ENCODE measurements at places on chromosomes 5 and 9.

GRCh38 chr5:148816782-148817181, 9.6 kb upstream of the ADRB2 start:
- DNase-seq = no peak

DNA sequence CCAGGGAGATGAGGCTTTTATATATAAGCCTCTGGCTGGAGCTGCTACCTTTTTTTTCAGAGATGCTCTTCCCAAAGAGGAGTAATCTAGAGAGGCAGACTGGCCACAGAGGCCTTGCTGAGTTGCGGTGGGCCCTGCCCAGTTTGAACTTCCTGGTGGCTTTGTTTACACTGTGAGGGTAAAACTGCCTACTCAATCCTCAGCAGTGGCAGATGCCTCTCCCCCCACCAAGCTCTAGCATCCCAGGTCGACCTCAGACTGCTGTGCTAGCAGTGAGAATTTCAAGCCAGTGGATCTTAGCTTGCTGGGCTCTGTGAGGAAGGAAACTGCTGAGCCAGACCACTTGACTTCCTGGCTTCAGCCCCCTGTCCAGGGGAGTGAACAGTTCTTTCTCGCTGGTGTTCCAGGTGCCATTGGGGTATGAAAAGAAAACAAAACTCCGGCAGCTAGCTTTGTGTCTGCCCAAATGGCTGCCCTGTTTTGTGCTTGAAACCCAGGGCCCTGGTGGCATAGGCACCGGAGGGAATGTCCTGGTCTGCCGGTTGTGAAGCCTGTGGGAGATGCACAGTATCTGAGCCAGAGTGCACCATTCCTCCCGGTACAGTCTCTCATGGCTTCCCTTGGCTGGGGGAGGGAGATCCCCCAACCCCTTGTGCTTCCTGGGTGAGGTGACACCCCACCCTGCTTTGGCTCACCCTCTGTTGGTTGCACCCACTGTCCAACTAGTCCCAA, 219.5 kb upstream of the IZUMO3 start:
- no peak for DNase-seq

DNA sequence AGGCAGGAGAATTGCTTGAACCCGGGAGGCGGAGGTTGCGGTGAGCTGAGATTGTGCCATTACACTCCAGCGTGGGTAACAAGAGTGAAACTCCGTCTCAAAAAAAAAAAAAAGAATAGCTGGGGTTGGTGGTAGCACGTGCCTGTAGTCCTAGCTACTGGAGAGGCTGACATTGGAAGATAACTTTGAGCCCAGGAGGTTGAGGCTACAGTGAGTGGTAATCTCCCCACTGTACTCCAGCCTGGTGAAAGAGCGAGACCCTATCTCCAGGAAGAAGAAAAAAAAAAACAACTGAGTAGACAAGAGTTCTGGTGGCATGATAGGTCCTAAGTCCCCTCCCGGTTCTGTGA, 26.3 kb downstream of the GOLGA2 start:
- DNase-seq = no peak

GRCh38 chr9:9079473-9079872, 1279.9 kb upstream of the DMAC1 start:
- DNase-seq = no peak

DNA sequence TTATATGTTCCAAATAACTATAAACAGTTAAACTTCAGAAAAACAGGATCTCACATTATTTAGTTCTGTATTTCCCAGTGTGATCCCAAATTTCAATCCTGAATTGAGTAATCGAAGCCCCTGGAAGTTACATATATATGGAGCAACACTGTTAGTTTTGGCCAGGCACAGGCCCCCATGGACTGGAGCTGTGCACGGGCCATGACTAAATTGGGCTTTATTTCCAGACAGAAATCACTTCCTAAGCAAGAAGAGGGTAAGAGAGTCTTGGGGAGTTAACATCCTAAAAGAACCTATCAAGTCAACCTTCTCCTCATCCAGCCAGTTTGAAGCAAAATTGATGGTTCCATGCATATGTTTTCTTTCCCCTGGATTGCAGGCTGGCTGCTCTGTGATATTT, 393.0 kb downstream of the TMEM167A start:
- DNase-seq = no peak

Measured in thyroid gland (tissue), 4 donors.